ENCODE measurements at places on chromosomes 2 and 18.

DNA sequence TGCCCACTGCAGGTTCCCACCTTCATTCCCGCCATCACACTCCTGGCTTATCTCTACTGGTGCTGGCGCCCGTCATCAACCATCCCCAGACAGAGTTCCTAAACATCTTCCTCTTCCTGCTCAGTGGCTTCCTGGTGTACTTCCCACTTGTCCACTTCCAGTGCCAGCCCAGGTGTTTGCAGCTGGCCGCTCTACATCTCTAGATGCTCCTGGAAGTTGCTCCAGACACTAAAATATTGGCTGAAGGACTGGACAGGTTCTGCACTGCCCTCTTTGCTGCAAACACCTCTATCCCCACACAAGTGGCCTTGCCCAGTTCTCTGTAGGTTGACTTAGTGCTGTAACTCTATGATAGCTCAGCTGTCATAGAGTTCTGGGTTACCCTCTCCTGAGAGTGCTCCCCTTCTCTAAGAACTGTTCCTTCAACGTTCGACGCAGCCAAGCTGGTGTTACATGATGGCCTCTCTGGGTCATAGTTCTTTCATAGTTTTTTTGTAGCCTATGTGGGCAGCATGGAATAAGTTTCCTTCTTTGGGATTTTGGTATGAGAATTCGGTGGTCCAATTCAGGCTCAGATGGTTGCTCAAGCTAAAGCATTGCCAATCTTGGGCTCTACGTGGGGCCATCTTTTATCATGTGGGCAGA lies 45.8 kb upstream of the PUM2 start:
- DNase-seq, result no peak

DNA sequence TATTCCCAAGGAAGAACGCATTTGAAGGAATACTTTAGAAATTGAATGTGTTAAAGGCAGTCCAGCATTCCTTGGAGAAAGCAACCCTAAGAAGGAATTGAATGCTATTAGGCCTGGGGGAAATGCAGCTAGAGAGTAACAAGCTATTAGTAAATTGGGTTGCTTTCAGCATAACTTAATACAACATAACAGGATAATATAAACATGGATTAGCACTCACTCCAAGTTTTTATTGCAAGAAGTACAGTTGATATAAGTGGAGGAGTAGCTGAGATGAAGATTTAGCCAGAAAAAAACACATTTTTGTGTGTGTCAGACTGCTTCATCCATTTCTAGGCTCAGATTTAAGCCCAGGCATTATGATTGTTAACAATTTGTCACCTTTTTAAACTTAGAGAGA lies 314.6 kb downstream of the MEIS1 start:
- DNase-seq, result no peak

DNA sequence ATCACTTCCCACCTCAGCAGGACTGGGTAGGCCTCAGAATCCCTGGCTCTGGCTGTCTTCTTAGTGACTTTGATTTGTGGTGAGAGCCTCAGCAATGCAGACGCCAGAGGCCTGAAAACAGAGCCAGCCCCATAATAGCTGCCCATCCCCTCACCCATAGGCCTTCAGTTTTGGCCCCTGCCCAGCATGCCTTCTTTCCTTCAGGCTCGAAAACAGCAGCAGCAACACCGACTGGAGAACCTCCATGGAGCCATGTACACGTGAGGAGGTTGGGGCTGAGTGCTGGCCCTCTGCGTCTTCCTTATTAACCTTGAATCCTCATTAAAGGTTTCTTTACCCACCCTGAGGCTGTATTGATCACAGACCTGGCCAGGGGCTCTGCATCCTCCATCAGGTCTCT lies 1.7 kb downstream of the RNF181 start:
- no peak for DNase-seq

- DNase-seq, result peak; percentile 48
These were observed 14.6 kb downstream of the RAB31 start for GRCh38 chr18:9722691-9723090.

- DNase-seq, result no peak
These were observed 1088.9 kb upstream of the PIK3C3 start for GRCh38 chr18:40866013-40866645.

DNA sequence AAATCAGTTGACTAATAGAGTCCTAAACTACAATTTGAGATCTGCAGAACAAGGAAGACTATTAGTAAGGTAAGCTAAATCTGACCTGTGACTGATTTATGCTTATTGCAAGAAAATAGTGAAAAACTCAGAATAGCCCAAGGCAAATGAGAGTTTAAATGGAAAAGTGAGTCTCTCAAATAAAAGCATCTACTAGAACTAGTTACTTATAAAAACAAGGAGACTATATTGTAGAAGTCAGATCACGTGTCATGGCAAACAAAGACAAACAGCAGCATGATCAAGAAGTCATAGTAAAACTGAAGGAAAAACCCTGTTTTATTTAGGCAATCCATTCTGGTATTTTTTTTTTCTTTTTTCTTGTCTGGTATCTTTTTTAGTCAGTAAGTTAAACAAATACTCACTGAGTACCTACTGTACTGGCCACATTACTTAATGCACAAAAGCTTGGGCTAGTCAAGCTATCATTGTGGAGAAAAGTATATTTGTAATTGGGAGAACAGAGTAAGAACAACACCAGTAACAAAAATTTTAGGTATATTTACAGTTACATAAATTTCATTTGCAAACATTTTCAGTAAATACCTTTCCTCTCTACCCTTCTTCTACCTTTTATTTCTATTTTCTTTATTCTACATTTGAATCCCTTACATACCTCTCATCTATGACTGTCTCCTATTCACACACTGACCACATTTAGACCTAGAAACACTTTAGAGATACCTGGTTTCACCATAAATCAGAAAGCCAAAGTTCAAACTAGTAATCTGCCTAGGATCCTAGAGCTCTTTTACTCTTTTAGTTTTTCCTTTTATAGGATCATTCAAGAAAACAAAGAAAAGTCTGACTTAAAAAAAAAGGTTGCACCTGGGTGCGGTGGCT lies 23.7 kb downstream of the CCDC88A start:
- DNase-seq, result no peak

GRCh38 chr2:15732341-15733077 lies 140.8 kb downstream of the DDX1 start:
- DNase-seq, result no peak

GRCh38 chr2:121293450-121294325 lies 8.7 kb upstream of the TFCP2L1 start:
- DNase-seq, result no peak

DNA sequence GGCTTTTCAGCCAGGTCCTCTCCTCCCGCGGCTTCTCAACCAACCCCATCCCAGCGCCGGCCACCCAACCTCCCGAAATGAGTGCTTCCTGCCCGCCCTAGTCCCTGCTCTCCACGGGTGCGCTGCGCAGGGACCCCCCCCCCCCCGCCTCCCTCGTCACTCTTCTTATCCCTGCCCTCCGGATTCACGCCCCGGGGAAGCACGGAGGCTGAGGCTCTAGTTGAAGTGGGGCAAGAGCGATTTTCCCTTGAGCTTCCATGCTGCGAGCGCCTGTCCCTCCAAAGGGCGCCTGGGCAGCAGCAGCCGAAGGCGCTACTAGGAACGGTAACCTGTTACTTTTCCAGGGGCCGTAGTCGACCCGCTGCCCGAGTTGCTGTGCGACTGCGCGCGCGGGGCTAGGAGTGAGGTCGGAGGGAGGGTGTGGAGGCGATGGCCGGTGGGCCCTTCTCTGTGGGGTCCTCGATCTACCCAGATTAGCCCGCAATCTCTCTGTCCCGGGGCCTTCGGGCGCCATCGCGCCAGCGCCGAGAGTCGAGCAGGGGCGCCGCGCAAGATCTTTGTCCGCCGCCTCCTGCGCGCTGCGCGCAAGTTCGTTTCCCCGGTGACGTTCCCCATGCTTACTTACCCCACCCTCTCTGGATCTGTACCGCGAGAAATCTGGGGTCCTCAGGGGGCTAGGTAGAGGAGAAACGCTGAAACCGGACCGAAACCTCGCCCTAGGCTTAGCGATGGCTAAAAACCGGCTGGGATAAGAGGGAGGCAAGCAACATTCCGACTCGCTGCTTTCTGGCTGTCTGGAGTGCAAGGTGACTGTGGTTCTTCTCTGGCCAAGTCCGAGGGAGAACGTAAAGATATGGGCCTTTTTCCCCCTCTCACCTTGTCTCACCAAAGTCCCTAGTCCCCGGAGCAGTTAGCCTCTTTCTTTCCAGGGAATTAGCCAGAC lies 677 bp downstream of the GAD1 start:
- DNase-seq, result no peak

GRCh38 chr2:52034706-52035105 lies 1002.8 kb upstream of the NRXN1 start:
- no peak for DNase-seq

- no peak for DNase-seq
These were observed 39.0 kb downstream of the SLC66A2 start for GRCh38 chr18:79912409-79912991.

DNA sequence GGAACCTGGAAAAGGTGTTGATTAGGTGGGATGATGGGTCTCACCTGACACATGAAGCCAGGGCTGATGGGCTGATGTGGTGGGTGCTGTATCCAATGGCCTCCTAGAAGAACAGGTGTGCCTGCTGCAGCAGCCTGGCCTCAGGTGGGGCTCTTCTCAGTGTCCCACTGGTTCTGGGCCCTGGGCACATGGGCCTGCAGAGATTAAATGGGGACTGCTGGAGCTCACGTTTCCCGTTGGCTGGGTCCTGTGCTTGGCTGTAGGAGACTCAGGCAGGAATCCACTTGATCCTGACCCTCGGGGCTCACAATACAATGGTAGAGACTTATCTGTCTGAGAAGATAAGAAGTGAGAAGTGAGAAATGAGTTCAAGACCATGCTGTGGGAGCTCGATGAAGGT lies 170.9 kb downstream of the KCNS3 start:
- no peak for DNase-seq

GRCh38 chr2:26840937-26841610 lies 6.9 kb upstream of the DPYSL5 start:
- no peak for DNase-seq

GRCh38 chr2:130836501-130837174 lies at the start of gene ARHGEF4:
ARHGEF4 (plus strand) TSS chr2:130836914; CDS start chr2:130836954, 40 bp downstream.
- no peak for DNase-seq

GRCh38 chr18:57328665-57329064 lies 23.7 kb upstream of the ST8SIA3 start:
- DNase-seq, result no peak

DNA sequence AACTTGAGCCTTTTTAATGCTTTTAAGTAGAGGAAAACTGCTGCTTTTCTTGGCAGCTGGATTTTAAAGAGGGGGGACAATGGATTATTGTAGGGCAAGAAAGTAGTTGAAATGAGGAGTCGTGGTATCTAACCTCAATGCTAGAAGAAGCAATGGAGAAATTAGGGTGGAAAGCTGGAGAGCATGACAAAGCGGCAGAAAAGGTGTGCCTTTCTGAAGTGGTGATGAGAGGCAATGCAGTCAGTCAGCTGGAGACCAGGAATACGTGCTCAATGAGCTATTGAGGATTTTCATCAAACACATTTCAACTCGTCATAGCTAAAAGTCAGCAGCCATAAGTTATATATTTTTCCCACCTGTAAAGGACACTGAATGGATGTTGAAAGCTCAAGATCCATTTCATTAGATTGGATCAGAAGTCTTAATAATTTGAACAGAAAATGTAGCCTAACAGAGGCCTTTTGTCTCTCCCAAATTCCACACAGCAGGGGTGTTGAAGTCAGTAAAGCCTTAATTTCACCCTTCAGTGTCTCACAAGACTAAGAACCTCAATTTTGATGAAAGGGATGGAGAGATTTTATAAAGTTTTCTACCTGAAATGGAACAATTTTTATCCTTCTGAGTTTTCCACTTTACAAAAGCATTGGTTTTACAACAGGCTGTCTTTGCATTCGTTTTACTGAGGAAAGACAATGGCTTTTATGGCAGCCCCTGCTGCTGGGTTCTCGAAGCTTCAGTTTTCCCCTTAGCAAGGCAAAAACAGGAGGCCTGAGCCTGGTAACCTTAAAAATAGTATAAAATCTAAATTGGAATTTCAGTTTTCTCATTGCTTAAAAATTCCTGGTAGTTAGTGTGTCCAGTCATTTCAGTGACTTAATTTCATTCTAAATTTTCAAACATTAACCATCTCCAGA lies 131.1 kb downstream of the CCDC102B start:
- DNase-seq, result no peak

GRCh38 chr18:45151645-45152044 lies 463.6 kb upstream of the SLC14A2 start:
- DNase-seq, result no peak

- no peak for DNase-seq
These were observed 14.6 kb upstream of the DNAJC27 start for GRCh38 chr2:24986372-24986771.

DNA sequence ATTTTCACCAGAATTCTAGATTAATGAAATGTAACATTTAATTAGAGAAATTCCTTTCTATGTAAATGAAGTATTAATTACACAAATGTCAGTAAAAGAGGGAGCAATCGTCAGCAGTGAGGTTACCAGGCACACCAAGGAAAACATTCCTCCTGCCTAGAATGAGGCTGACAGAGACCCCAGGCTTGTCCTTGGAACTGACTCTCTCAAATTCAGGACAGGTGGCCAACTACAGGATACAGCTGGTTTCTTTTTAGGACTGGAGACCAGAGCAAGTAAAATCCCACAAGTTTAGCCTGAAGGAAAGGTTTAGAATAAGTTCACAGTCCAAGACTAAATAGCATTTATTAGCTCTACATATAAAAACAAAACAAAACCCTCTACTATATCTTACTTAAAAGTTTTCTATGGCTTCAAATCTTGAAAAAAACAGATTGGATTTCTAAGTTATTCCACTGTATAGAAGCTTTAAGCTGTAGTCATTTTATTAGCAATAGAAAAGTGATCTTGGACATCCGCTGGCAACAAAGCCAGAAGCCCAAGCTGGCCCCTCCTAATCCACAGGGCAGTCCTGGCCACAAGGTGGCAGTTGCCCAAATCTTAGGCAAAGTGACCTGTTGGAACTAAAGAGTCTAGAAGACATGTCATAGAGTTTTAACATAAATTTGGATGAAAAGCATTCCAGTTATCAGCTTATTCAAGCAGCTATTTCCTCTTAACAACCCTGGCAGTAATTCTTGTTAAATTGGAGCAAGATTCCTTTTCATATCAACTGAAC lies 81.0 kb downstream of the SP3 start:
- DNase-seq, result no peak

GRCh38 chr18:39699340-39699964 lies 2133.9 kb upstream of the CELF4 start:
- no peak for DNase-seq

- no peak for DNase-seq
These were observed 190.8 kb downstream of the ARHGAP28 start for GRCh38 chr18:6920099-6920955.

DNA sequence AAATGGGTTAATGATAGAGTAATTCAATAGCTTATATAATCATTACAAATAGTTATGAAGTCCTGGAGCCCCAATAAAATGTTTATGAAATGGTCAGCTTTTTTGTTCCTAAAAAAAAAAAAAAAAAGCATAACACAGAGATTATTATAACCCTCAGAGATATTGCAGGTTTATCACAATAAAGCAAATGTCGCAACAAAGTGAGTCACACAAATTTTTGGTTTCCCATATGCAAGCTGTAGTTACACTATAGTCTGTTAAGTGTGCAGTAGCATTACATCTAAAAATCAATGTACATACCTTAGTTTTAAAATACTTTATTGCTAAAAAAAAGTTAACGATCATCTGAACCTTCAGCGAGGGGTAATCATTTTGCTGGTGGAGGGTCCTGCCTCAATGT lies 20.0 kb downstream of the WDFY1 start:
- DNase-seq, result no peak

- no peak for DNase-seq
These were observed 175.4 kb downstream of the THADA start for GRCh38 chr2:43420389-43420801.
